Dermis blood vessel endothelial cell (primary cell): ENCODE measurements at places on chromosomes 13 and 19.

GRCh38 chr13:113749507-113749906 lies 9.5 kb upstream of the TMEM255B start:
- DNase-seq: no peak

GRCh38 chr13:44305917-44306370 lies 67.7 kb upstream of the SERP2 start:
- peak; percentile 42 for DNase-seq

- DNase-seq: peak; percentile 77
Observed at GRCh38 chr13:44292545-44292944, 81.1 kb upstream of the SERP2 start.

GRCh38 chr13:39496506-39496905 lies 106.5 kb downstream of the LHFPL6 start:
- no peak for DNase-seq

DNA sequence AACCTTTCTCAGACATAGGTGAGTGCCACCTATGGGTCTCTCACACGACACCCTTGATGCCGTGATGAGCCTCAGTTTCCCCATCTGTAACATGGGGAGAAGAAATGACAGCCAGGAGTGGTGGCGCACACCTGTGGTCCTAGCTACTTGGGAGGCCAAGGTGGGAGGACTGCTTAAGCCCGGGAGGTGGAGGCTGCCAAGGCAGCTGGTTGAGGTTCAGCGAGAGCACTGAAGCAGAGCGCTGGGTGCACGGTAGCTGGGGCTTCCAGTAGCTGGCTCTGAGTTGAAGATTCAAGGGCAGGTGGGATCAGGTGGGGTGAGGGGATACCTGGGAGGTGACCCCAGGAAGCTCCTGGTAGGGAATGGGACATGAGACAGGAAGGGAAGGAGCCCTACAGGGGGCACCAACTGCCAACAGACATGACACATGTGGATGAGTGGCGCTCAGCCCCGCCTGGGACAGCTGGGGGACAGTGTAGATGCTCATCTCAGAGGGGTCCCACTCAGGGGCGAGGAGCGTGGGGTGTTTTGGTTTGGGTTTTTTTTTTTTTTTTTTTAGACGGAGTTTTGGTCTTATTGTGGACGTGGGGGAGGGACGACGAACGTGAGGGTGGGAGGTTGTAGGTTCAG lies 6.5 kb upstream of the SSBP4 start:
- no peak for DNase-seq

GRCh38 chr19:46715975-46716671 lies 791 bp downstream of the PRKD2 start:
- DNase-seq: no peak

GRCh38 chr13:25707726-25708125 lies 336.0 kb downstream of the ATP8A2 start:
- no peak for DNase-seq

- no peak for DNase-seq
Observed at GRCh38 chr13:113080901-113081521, 24.6 kb upstream of the F7 start.

- no peak for DNase-seq
Observed at GRCh38 chr19:710767-711166, 2.0 kb downstream of the PALM start.

GRCh38 chr13:112240076-112240475 lies 136.1 kb upstream of the SPACA7 start:
- DNase-seq: no peak

GRCh38 chr13:94178625-94179244 lies 300.7 kb downstream of the DCT start:
- DNase-seq: no peak

DNA sequence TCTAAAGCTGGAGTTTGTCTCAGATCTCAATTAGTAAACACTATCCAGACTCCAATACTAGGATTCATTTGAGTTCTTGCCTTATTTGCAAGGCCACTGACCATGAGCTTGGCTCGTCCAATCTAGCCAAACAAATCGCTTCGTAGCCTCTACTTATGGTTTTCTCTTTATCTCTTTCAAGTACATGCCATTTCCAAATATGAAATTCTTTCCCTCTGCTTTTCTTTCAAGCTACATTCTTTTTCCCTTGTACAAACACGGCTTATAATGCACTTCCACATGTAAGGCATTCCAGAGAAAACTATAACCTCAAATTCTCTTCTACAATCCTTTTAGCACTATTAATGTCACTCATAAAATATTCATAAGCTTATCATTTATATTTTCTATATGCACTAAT lies 10.9 kb upstream of the N4BP2L1 start:
- DNase-seq: no peak

- no peak for DNase-seq
Observed at GRCh38 chr13:112247471-112248405, 128.4 kb upstream of the SPACA7 start.

- DNase-seq: no peak
Observed at GRCh38 chr19:49700563-49700962, 9.6 kb downstream of the CPT1C start.

- DNase-seq: no peak
Observed at GRCh38 chr19:38564981-38565690, 52.6 kb downstream of the MAP4K1 start.

- DNase-seq: no peak
Observed at GRCh38 chr13:66886264-66886663, 343.9 kb downstream of the PCDH9 start.

DNA sequence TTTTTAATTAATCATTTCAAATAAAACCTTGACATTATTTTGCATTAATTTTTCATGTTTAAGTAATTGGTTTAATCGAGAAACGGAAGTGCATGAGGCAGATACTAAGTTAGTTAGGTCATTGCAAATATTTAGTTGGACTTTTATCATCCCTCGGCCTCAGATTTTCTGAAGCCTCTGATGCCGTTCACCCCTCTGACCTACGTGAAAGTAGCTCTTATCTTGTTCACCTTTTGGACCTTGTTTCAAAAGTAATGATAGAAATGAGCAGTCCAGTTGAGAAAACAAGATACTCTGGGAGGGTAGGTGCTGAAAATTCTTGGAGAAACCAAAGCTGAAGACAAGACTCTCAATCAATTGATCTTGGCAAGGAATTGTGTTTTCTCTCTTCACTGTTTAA lies 23.0 kb downstream of the LAIR2 start:
- DNase-seq: no peak

DNA sequence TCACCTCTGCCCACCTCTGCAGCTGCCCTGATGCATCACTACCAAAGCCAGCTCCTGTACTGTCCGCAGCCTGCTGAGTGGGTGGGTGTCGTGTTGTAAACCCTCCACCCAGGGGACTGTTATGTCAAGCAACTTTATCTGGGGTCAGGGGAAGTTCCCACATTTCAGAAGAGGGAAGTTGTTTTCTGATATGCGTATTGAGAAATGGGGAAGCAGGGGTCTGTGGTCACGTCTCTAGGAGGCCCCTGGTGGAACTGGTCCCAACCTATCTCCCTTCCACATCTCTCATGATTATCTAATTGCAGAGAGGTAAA lies 31.2 kb downstream of the CLEC17A start:
- no peak for DNase-seq

DNA sequence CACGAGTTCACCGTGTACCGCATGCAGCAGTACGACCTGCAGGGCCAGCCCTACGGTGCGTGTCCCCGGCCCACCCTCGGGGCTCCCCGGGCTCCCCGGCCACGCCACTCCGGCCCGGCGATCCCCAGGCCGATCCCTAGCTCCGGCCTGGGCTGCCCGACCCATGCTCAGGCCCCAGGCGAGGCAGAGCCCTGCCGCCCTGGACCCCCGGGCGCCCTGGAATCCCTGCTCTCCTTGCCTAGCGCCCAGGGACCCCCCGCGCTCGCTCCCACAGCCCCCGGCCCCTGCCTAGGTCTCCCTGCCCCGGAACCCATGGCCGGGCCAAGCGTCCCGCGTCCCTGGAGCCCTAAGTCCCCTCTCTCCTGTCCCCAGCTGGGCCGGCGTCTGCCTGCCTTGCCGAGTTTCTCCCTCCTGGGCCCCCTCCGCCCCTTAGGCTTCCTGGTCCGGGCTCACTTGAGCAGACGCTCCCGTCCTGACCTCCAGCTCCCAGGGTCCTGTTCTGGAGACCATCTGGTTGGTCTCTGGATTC lies 494 bp downstream of the NCLN start:
- DNase-seq: peak; percentile 27

DNA sequence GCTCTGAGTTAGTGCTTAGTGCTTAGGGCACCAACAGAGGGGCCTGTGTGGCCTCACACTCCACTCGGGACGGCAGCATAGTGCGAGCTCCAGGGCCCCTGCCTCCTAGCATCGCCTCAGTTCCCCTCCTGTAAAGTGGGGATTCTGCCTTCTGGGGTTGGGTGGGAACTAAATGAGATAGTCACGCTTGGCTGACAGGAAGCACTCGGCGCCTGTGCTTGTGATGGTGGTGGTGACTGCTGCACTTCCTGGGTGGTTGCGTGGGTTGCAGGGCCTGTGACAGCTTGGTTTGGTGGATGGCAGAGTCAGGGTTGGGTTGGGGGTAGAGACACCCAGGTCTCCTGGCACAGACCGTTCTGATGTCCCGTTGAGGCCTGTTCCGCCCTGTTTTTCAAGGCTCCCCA lies 7.7 kb downstream of the PLEKHF1 start:
- DNase-seq: no peak

- DNase-seq: peak; percentile 49
Observed at GRCh38 chr13:44903574-44903985, 85.7 kb downstream of the NUFIP1 start.

DNA sequence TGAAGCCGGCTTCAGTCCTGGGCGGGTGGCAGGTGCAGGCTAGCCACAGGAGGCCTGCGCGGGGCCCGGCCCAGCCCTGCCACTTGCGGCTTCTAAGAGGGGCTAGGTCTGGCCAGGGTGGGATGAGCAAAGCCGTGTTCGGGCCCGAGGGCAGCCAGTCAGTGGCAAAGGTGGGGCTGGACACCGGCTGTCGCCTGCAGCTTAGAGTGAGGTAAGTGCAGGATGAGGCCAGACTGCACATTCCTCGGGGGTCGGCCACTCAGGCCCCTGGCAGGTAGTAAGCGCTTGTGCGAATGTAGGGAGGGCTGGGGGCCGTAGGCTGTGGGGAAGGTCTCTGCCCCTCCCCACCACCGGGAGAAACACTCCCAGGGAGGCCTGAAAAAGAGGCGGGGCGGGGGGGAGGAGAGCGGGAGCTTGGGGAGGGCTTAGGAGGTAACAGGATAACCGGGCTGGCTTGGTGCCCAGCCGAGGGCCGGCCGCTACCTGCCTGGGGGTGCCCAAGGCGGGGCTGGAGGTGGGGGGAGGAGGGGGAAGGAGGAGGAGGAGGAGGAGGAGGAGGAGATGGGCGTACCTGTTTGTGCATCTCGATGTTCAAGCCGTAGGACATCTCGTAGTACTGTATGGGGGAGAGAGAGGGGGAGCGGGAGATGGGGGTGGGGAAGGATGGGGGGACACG lies 6.4 kb downstream of the TLE5 start:
- DNase-seq: no peak

GRCh38 chr19:54282686-54283470 lies 2.0 kb upstream of the LILRB2 start:
- DNase-seq: peak; percentile 5

- DNase-seq: no peak
Observed at GRCh38 chr13:21812192-21812626, 141.3 kb downstream of the FGF9 start.

DNA sequence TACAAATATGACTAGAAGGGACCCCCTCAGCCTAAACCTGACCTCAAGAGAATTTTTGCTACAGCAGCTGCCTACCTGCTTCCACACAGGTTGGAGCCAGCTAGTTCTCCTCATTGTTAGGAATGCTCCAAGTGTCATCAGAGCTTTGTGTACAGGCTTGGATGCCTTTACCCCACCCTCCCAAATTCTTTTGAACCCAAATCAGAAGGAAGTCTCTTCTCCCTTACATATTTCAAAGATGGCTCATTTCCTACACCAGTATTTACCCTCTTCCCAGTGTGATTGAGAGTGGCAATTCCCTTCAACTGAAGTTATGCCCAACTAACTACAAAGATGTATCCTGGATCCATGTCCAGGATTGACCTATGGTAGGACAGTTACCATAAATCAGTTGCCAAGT lies 323.2 kb downstream of the OXGR1 start:
- DNase-seq: no peak

DNA sequence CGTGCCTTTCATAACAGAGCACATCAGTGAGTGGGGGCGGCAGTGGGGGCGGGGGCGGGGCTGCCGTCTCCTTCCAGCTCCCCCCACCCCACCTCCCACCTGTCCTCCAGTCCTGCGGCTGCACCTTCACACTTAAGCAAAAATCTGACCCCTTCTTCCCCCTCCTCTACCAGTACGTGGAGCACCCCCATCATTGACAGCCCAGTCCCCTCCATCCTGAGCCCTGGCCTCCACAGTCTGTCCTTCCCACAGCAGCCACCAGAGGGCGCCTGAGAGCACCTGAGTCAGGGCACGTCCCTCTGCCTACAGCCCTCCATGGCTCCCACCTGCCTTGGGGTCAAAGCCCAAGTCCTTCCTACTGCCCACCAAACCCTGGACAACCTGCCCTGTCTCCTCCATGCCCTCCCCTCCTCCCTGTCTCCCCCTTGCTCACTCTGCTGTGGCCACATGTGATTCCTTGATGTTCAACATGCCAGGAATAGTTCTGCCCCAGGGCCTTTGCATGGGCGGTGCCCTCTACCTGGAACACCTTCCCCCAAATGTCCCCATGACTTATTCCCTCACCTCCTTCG lies 4.0 kb downstream of the EBI3 start:
- peak; percentile 59 for DNase-seq

- no peak for DNase-seq
Observed at GRCh38 chr13:26541678-26542568, 15.6 kb upstream of the WASF3 start.

GRCh38 chr19:35060160-35060855 lies 18.8 kb downstream of the HPN start:
- no peak for DNase-seq

DNA sequence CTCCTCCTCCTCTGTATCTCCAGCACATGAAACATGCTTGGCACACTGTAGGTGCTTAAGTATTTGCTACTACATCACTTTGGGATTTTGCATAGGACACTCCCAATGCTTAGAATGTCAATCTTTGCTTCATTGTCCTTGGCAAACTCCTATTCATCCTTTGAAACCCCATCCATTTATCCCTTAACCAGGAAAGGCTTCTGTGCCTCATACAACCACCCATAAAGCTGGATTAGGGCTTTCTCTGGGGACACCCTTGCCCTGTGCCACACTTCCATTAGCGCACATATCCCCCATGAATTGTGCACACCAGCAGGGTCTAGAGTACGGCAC lies 5.8 kb upstream of the EPS8L1 start:
- DNase-seq: no peak

DNA sequence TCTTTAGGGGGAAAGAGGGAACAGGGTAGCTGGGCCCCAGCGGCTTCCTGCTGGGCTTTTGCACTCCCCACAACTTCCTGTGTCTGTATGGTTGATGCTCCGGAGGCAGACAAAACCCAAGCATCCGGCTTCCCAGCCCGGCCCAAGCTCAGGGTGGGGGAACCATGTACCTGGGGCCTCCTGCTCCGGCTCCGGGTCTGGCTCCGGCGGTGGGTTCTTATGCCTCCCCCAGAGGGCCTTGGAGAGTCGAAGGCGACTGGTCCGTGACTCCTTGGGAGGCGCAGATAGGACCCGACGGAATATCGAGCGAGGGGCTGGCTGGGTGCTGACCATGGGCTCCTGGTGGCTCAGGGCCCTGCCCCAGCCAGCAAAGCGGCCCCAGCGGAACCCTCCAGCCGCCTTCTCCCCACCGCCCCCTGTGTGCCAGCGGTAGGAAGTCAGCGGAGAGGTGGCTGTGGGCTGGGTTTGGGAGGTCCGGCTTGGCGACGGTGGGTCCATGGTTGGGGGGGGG lies 428 bp downstream of the RASAL3 start:
- DNase-seq: peak; percentile 31

GRCh38 chr13:27854606-27855005 lies 62.3 kb downstream of the GSX1 start:
- DNase-seq: no peak

GRCh38 chr19:52494518-52494917 lies 33.0 kb upstream of the ZNF808 start:
- DNase-seq: no peak

GRCh38 chr19:3586127-3586626 lies 899 bp downstream of the GIPC3 start:
- DNase-seq: no peak
